ENCODE measurements at places on chromosomes 11 and 22.
A peak's percentile ranks its signal among the peaks of the same experiment; 100 is the strongest.

DNA sequence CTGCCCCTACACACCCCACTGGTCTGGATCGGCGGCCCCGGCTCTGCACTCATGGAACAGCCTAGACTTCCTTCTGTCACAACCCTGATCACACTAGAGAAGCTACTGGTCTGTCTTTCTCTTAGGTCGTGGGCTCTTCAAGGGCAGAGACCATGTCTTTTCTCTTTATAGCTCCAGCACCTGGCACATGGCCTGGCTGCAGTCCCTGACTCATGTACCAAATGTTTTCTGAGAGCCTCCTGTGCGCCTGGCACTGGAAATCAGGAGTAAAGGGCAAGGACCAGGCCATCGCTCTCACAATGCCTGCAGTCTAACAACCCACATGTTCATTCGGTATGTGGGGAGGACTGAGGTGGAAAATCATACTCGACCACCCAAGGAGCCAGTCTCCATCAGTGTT, 7.5 kb downstream of the ASCC2 start:
- H3K27me3 ChIP-seq = no peaks in the 10 kb centered on the region
- no peak overlapping the region for H3K4me3 ChIP-seq
- peaks cover 65% of the 10 kb centered on the region for H3K36me3 ChIP-seq
- peaks cover 3% of the 10 kb centered on the region for H3K4me1 ChIP-seq
- DNase-seq = no peak

DNA sequence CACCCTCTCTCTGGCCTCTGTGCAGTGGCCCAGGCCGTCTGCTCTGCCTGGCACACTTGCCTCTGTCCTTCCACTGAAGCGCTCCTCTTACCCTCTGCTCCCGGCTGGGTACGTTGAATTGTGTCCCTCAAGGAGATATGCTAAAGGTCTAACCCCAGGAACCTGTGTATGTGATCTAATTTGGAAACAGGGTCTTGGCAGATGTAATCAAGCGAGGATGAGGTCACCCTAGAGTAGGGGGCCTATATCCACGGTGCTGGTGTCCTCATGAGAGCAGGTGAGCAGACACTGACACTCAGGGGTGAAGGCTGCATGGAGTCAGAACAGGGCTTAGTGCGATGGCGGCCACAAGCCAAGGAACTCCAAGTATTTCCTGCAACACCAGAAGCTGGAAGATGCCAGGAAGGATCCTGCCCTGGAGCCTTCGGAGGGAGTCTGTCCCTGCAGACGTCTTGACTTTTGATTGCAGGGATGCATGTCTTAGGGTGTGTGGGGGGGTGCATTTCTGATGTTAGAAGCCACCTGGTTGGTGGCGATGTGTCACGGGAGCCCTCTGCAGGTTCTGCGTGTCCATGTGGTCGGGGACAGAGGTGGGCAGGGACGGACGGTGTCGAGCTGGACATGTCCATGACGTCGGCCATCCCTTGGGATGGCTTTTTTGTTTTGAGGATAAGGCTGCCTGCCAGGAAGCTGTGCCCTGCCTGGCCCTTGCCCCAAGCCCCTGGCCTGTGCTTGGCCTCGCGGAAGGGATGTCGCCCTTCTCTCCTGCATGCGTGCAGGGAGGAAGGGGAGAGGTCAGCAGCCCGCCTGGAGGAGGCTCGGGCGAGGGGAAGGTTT, 68.6 kb downstream of the LRP5 start:
- H3K27me3 ChIP-seq = no peaks in the 10 kb centered on the region
- DNase-seq = no peak
- peaks cover 70% of the 10 kb centered on the region for H3K4me1 ChIP-seq
- peak overlapping the region; percentile 71 for H3K27ac ChIP-seq
- no peaks in the 10 kb centered on the region for H3K36me3 ChIP-seq

DNA sequence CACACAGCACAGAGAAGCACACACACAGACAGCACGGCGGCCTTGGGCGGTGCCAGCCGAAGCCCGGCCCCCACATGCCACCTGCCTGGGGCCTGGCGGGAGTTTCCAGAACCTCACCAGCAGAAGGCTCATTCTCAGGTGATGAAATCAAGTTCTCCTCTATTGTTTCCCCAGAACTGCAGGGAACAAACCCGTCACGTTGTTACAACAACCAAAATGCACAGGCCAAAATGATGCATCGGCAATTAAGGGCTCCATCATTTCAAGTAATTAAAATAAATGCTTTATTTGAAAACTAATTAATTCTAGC, 30.8 kb downstream of the GNB1L start:
- no peak overlapping the region for H3K4me3 ChIP-seq
- H3K4me1 ChIP-seq = peaks cover 5% of the 10 kb centered on the region
- H3K27ac ChIP-seq = no peak overlapping the region
- H3K36me3 ChIP-seq = no peaks in the 10 kb centered on the region
- peak; percentile 61 for DNase-seq

GRCh38 chr22:23622634-23623033, 9.5 kb downstream of the DRICH1 start:
- DNase-seq = no peak
- no peak overlapping the region for H3K27ac ChIP-seq
- no peak overlapping the region for H3K4me3 ChIP-seq
- no peaks in the 10 kb centered on the region for H3K36me3 ChIP-seq
- H3K4me1 ChIP-seq = no peaks in the 10 kb centered on the region

DNA sequence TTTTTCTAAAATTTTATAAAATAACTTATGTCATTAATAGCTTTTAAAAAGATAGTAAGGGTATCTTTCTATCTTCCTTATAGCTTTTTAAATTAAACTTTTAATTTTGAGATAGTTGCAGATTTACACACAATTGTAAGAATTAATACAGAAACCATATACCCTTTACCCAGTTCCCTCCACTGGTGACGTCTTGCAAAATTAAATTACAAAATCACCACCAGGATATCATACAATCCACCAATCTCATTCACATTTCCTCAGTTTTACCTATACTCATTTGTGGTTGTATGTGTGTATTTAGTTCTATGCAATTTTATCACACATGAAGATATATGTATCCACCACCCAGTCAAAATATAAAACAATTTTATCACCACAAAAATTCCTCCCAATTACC, 10.0 kb downstream of the SBF2 start:
- H3K4me1 ChIP-seq = peaks cover 24% of the 10 kb centered on the region
- H3K4me3 ChIP-seq = no peak overlapping the region
- H3K27ac ChIP-seq = no peak overlapping the region
- no peaks in the 10 kb centered on the region for H3K36me3 ChIP-seq

Measured in upper lobe of right lung (tissue), 1 donor.